ENCODE measurements at places on chromosomes 7 and 10.

GRCh38 chr10:89829887-89830269, 128.5 kb downstream of the KIF20B start:
- no peak for DNase-seq

GRCh38 chr10:100825325-100825875, 80.0 kb downstream of the PAX2 start:
- no peak for DNase-seq

DNA sequence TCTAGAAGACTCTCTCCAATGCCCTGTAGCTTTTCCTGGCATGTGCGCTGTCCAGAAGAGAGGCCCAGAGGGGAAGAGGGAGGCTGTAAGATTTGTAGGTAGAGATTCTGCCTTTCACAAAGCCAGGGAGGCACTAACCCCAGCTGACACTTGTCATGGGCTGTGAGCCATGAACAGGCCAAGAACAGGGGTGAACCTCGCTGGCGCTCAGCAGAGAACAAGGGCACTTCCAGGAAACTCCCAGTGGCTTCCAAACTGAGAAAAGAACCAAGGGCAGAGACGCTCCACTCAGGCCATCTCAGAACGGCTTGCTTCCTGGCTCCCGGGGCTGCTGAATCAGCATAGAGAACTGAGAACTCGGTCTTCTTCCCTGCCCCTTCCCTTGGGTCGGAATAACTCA, 257.8 kb upstream of the ZNF32 start:
- no peak for DNase-seq

- DNase-seq = no peak
Measured at GRCh38 chr10:68202960-68203353, 29.0 kb downstream of the ATOH7 start.

DNA sequence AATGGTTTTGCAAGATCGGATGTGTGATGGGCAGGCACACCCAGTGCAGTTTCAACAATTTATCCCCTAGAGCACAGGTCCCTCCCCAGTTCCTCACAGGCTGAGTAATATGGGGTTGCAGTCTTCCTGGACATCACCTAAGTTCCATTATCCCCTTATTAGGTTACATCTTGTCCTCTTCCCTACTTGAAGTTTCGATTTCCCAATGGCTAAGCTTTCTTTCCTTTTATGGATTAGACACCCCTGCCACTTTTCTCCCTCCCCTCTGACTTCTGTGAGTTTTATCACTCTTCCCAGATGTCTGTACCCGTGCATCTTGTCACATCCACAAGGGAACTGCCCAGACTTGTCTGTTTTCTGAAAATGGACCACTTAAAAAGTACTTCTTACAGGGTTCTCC, 2.4 kb upstream of the NIPSNAP2 start:
- DNase-seq = peak; percentile 74

DNA sequence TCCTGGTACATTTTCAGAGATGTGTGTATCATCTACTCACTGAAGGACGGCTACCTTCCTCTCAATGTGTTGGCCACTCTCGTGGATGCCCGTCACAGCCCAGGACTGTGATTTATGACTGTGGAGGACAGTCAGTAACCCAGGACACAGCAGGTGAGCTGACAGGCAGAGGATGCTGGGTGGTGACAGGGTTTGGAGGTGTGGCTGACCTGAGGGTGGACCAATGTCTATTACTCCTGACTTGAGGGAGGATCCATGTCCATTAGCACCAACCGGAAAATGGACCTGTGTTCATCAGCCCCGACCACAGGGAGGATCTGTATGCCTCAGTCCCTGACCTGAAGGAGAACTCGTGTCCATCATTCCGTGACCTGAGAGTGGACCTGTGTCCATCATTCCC, 96.1 kb downstream of the ADCY1 start:
- no peak for DNase-seq

- no peak for DNase-seq
Measured at GRCh38 chr10:91198781-91199180, 21.7 kb upstream of the PCGF5 start.

DNA sequence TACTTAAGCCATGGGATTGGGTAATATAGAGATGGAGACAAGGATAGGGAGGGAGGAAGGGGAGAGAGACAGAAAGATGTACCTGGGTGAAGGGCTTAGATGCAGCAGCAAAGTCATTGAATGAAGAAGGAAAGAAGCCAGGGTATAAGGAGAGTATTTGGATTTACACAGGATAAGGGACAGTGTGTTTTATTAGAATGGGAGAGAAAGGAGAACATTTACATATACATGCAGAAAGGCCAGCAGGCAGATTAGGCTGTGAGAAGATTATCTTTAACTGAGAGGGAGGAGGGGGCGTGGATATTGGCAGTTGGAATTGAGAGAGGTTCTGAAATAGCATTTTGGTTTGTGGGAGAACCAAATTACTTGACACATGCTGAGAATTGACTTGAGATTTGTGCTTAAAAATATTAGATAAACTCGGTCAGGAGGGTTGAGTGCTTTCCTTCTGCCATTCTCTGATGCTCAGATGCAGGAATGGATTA, 161.5 kb upstream of the ZNF804B start:
- DNase-seq = no peak

- DNase-seq = no peak
Measured at GRCh38 chr7:46752881-46753366, 829.0 kb downstream of the TNS3 start.

DNA sequence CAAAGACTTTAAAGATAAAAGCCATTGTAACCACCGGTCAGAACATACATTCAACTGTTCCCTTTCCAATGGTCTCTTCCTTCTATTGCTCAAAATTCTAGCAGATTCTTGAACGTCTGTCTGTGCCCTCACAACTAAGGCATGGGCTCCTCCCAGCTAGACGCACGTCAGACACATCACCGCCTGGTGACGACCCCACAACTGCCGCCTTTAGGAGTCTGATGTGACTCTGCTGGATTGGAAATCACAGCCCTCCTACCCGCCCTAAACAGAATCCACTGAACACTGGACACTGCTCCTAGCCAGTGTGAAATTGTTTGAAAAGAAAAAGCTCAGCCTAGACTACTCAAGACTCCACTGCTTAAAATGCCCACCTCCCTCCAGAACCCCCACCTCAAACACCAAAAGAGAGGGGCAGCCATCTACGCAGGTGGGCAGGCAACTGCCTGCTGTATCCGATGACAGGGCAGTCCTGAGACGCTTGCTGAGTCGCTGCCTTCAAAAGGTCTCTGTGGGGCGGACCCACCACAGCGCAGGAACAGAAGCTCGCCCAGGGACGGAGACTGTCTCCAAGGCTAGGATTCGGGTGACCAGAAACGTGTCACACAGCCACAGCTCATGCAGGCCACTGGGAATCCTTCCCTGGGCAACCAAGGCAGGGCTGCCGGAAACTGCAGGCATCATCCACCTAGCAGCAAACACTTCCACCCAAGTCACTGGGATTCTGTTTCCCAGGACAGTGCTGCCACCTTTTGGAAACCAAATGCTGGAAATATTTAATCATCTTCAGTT, 34.7 kb downstream of the GSDME start:
- DNase-seq = no peak

DNA sequence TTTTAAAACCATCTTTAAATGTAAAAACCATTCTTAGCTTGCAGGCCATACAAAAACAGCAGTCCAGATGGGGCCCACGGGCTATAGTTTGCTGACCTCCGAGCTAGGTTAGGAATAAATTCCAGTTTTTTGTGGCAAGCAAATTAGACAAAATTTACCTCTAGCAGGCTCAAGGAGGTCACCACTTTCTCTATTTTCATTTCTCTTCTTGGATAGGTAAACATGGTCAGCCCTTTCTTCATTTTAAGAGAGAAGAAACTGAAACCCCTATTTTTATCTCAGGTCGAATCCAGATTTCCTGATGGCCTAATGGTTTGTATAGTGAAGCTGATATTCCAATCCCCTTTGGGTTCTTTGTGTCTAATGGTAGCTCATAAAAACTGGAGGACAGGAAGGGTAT, 10.7 kb downstream of the IKZF5 start:
- no peak for DNase-seq

- peak; percentile 60 for DNase-seq
Measured at GRCh38 chr7:131327049-131327625, 539 bp upstream of the MKLN1 start.

- no peak for DNase-seq
Measured at GRCh38 chr10:35819011-35819410, 176.9 kb upstream of the FZD8 start.

DNA sequence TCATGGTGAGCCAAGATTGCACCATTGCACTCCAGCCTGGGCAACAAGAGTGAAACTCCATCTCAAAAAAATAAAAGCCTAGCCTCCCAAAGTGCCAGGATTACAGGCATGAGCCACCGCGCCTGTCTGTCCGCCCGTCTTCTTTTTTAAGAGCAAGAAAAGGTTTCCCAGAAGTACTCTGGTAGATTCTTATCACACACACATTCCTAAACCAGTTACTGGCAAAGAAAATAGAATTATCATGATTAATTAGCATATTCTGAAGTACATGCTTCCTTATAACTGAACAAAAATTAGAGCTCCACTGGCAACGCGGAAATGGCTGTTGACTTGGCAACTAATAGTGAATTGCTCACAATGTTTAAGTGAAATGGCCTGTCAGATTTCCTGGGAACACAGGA, 87.0 kb downstream of the ADK start:
- DNase-seq = peak; percentile 27

- no peak for DNase-seq
Measured at GRCh38 chr7:132395361-132395760, 180.9 kb downstream of the PLXNA4 start.

GRCh38 chr10:11832042-11832441, 8.9 kb downstream of the PROSER2 start:
- no peak for DNase-seq

- peak; percentile 94 for DNase-seq
Measured at GRCh38 chr10:59906417-59907202, at the start of gene CCDC6. TSS of gene CCDC6 (minus strand) at chr10:59906556. CDS start at chr10:59906424, 132 bp downstream.

GRCh38 chr10:29160150-29160617, 128.7 kb upstream of the LYZL1 start:
- DNase-seq = no peak

DNA sequence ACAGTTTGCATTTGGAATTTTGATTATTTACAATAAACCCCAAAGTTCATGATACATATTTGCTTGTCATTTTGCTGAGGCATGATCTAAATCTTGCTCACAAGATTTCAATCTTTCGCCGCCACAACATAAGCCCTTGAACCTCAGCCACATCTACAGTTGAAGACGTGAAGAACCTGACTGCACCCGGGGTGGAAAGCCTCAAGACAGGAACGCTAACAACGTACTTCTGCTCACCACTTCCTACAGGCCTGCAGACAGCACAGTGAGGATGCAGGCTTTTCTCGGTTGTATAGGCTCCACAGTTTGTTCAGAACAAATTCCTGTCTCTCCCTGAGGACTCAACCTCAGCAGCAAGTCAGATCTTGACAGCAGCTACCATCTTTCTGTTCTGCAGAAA, 393.8 kb upstream of the PRKCQ start:
- no peak for DNase-seq

GRCh38 chr7:22725585-22725984, 1.4 kb upstream of the IL6 start:
- peak; percentile 18 for DNase-seq

- DNase-seq = no peak
Measured at GRCh38 chr10:46528171-46528671, 28.2 kb downstream of the GPRIN2 start.

DNA sequence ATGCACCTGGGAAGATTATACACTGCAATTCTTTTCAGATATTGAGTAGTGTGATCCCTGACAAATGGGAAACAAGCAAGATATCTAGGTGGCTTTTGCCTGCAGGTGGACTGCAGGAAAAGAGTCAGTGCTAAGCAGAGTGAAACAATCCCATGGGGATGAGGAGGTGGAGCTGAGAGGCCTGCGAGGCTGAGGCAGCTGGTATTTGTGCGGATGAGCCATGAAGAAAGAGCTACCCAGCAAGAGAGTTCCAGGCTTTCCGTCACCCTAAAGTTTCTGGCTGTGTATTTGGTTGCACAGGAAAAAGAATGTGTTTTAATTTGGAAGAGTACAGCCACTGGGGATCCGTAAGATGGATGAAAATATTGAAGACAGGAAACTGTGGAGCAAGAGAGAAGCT, 714.1 kb upstream of the COBL start:
- DNase-seq = no peak

GRCh38 chr7:38245409-38245977, 27.9 kb downstream of the TARP start:
- DNase-seq = no peak

DNA sequence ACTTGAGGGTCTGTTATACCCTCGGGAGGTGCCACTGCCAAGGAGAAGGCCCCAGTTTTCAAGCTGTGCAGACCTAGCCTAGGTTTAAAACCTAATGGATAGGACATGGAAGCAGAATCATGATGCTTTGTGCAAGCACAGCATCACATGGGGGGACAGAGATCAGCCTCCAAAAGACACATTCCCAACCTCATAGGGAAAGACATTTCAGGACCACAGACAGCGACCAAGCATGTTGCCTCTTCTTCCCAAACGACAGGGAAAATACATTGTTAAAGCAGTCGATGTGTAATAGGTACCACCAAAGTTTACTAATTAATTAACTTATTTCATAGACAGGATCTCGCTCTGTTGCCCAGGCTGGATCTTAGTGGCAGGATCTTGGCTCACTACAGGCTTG, 573.9 kb downstream of the TCERG1L start:
- peak; percentile 7 for DNase-seq

Data from hematopoietic multipotent progenitor cell treated with erythropoietin and hydrocortisone succinate and interleukin-3 and kit ligand, for 8 days (in vitro differentiated cells).